ENCODE measurements at places on chromosomes 11 and 22. TPM values are rescaled to one million over a fixed set of nuclear protein-coding genes. Genes with fewer than 3 reads are reported as not detected.

The H19 gene
- total RNA-seq, result 28.1 TPM

The TMPRSS5 gene
- 0.33 TPM for total RNA-seq

The MS4A4A gene
- not detected for total RNA-seq

The SEC14L2 gene
- 34.2 TPM for total RNA-seq

The OR6A2 gene
- total RNA-seq, result 0.38 TPM

The MCHR1 gene
- total RNA-seq, result 0.65 TPM

The A4GALT gene
- total RNA-seq, result 36.3 TPM

The PNPLA5 gene
- not detected for total RNA-seq

The VPREB1 gene
- total RNA-seq, result not detected

The P2RY2 gene
- 3.3 TPM for total RNA-seq

The LDHA gene
- total RNA-seq, result 559 TPM

The MRE11 gene
- total RNA-seq, result 14.7 TPM

The CD3E gene
- not detected for total RNA-seq

The MS4A4E gene
- not detected for total RNA-seq

The SLC6A5 gene
- not detected for total RNA-seq

The CASTOR1 gene
- 10.8 TPM for total RNA-seq

The MUC2 gene
- not detected for total RNA-seq

The FAM227A gene
- total RNA-seq, result 2.3 TPM

The SEC14L6 gene
- total RNA-seq, result 0.19 TPM

The C11orf52 gene
- not detected for total RNA-seq

The SLC22A12 gene
- total RNA-seq, result not detected

The CBLIF gene
- total RNA-seq, result not detected

The PGGHG gene
- total RNA-seq, result 17.3 TPM

The NRIP3 gene
- total RNA-seq, result 10.3 TPM

The YPEL4 gene
- 0.29 TPM for total RNA-seq
